ENCODE measurements at places on chromosomes 5 and 9.

- DNase-seq, result no peak
Measured at GRCh38 chr5:111813537-111813936, 56.5 kb upstream of the NREP start.

GRCh38 chr5:126976520-126977172, 53.7 kb downstream of the MARCHF3 start:
- no peak for DNase-seq

GRCh38 chr9:84702471-84702870, 32.9 kb downstream of the NTRK2 start:
- DNase-seq, result no peak

DNA sequence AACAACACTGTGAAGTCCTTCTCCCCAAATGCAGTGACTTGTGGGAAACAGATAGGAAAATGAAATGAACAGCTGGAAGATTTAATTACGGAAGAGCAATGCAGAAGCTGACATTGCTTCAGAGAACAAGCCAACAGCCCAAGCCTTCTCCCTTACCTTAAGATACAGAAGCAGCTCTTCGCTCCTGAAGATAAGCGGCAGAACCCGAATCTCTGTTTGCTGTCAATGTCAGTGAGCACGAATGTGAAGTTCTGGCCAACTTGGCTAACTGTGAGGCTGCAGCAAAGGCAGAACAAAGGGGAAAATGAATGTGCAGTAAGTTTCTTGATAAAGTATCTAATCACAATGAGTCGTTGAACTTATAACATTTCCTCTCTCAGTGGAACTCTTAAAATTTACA, 172.4 kb downstream of the DENND1A start:
- DNase-seq, result no peak

DNA sequence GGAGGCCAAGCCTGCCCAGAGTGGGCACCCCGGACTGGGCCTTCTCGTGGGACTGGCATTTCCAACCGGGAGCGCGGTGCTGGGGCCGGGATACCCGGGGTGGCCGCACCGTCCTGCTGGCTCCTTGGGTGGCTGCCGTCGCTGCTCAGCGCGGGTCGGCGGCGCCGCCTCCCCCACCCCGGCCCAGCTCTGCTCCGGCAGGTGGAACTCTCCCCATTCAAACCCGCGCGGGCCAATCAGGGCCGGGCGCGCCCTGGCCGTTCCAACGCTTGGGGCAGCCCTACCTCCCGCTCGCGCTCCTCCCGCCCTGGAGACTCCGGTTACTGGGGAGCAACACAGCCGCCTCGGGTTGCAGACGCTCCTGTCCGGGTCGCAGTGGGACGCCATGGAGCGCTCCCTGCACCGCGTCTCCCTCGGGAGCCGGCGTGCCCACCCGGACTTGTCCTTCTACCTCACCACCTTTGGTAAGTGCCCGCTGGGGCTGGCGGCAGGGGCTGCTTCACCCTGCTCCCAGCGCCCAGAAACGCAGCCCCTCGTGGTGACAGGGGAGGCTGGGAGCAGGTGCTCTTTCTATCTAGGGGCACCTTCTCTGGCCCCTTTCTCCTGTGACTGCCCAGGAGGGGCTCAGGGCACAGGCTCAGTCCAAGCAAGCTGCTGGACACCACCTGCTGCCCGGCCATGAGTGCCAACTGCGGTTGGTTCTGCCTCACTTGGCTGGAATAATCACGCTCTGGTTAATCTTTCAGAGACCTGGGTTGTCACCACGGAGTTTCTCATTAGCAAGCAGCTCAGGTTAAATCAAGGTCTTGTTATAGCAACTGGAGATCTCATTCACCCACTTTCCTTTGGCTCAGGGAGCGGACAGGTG, at the start of gene RGS3:
RGS3 (plus strand) TSS at position 310 of the 868 bp plus-strand sequence; CDS start at position 386, 76 bp downstream.
- DNase-seq, result peak; percentile 81

DNA sequence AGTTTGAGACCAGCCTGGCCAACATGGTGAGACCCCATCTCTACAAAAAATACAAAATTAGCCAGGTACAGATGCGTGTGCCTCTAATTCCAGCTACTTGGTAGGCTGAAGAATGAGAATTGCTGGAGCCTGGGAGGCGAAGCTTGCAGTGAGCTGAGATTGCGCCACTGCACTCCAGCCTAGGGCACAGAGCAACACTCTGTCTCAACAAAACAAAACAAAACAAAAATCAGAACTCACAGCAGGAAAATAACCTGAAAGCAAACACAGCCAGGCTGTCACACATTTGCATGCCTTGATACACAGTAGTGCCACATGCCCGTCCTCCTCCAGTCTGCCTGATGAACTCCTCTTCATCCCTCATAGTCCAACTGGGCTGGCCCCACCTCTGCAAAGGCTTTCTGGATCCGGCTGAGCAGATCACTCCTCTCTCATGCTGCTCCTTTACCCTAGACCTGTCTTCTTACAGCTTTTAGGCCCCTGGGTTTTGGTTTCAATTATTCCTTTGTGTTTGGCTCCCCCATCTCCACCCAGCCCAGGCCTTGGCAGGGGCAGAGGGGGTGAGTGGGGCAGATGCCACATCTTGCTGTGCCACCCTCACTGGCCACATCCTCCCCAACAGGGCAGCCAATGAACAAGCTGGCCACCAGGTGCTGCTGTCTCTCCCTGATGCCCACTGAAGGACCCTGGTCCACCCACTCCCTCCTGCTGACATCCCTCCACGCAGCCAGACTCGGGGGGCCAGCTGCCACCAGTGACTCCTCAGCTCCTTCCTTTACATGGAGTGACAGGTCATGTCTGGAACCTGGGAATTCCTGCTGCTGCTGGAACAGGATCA, 62.0 kb upstream of the GGTA1 start:
- no peak for DNase-seq

GRCh38 chr5:125602184-125602583, 821.0 kb upstream of the GRAMD2B start:
- DNase-seq, result no peak

All from left lobe of liver (tissue), 2 donors.